Fibroblast of gingiva (primary cell): ENCODE measurements at places on chromosomes 7 and 10.

- DNase-seq: no peak
These were observed 17.5 kb downstream of the PWWP2B start for GRCh38 chr10:132414402-132415016.

- DNase-seq: no peak
These were observed 122.1 kb downstream of the EGFR start for GRCh38 chr7:55140941-55141278.

GRCh38 chr10:72567889-72568640 lies 57.8 kb downstream of the MICU1 start:
- no peak for DNase-seq

DNA sequence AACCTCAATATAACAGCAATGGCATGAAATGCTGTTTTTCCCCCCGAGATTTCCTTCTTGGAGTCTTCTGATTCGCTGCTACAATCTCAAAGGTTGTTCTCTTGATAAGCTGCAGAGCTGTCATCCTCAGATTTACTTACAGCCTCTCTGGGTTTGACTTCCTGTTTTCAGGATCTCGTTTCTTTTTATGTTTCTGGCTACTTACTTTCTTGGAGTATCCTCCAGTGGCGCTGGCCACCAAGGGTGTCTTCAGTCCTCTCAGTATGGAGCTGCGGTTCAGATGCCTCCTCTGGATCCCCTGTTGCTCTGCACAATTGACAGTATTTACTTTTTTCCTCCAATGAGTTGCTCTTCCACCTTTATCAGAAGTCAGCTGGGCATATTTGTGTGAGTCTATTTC lies 152.0 kb upstream of the TMEM72 start:
- no peak for DNase-seq

GRCh38 chr10:52701647-52702046 lies 70.9 kb downstream of the MBL2 start:
- peak; percentile 9 for DNase-seq

GRCh38 chr10:75399461-75400162 lies 2.0 kb downstream of the ZNF503 start:
- peak; percentile 75 for DNase-seq

- peak; percentile 11 for DNase-seq
These were observed 675.5 kb downstream of the PARD3 start for GRCh38 chr10:34139559-34139958.

GRCh38 chr10:24468281-24468751 lies 255.4 kb downstream of the ARHGAP21 start:
- DNase-seq: no peak

DNA sequence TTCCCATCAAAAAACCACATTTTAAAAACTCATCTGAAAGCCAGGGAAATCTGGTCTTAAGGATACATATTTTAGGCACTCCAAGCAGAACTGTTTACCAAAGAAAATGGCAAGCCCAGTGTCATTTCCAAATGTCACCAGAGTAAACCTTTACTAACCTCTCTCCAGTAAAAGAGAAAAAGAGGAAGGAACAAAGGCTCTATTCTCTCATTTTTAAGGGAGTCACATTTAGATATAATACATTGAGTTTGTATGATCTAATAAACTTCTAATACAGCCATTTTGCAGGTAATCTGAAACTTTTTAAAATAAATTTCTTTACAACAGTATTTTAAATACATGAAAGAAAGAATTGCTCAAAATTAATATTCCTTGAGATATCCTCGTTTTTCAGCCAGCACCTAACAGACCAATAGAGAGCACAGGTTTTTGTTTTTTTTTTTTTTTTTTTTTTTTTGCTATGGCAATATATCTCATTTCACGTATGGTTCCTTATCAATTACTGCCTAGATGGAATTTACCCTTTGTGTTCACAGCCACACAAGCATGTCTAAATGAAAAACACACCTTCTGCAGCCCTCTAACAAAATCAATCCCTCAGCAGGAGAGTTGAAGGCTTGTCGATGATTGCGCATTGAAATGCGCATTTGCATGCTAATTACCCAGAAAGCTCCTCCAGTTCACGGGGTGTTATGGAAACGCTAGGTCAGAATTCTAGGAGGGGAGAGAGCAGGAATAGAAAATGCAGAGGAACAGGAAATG lies 39.8 kb upstream of the MSRB2 start:
- DNase-seq: no peak

DNA sequence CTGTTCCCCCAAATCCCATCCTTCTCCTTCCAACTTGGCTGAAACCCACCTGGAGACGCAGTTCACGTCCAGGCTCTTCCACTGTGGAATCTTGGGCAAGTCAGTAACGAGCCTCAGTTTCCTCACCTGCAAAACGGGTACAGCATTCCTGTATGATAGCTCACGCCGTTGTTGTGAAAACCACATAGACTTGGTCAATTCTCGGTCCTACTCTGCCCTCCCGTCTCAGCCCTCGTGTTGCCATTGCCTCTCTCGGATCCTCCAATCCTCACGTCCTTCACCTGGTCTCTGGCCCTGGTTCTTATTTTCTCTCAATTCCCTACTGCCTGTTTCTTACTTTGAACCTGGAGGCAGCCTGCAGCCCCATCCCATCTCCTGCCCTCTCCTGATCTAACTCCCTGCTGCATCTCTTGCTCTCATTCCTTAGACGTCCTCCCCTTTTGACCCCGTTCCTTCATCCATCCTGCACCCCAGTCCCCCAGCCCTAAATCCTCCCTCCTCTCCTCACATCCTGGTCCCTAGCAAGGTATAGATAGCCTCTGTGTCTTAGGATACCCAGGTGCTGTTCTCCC lies 2.0 kb upstream of the MUC12 start:
- no peak for DNase-seq

GRCh38 chr10:11048707-11049278 lies 31.1 kb downstream of the CELF2 start:
- DNase-seq: no peak

- DNase-seq: no peak
These were observed 1.4 kb downstream of the GIMAP5 start for GRCh38 chr7:150738591-150739001.

DNA sequence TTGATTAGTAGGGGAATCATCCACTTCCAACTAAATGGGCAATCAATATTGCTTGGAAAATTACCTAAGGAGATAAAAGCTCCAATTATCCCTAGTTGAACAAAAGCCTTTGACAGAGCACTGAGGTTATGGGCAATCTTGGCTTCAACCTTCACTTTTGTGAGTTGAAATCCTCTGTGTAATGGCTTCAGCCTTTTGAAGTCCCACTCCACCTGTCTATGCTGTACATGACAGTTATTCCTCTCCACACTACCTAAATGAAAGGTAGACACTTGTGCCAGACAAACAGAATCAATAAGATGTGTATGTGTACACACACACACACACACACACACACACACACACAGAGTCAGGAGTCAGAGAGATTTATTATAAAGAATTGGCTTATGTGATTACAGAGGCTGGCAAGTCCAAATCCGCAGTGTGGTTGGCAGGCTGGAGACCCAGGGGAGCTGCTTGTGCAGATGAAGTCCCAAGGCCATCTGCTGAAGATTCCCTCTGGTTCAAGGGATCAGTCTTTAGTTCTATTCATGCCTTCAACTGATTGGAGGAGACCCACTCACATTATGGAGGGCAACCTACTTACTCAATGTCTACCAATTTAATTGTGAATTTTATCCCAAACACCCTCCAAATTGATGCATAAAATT lies 164.8 kb upstream of the CDC14C start:
- no peak for DNase-seq

GRCh38 chr7:69845721-69846495 lies 247.6 kb downstream of the AUTS2 start:
- no peak for DNase-seq

- no peak for DNase-seq
These were observed 53.9 kb upstream of the RAB18 start for GRCh38 chr10:27450225-27450624.

DNA sequence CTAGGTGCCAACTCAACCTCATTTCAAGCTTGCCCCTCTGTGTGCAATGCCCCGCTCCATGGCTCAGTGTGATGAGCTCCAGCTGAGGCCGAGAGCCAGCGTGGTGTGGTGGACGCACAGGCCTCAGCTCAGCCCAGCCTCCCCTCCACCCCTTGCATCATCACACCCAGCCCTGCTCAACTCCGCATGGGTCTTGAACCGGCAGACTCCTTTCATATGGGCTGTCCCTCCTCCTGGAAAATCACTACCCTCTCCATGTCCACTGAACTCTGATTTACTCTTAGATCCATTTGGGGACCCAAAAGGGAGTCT lies 16.6 kb upstream of the SLC18A3 start:
- DNase-seq: no peak

DNA sequence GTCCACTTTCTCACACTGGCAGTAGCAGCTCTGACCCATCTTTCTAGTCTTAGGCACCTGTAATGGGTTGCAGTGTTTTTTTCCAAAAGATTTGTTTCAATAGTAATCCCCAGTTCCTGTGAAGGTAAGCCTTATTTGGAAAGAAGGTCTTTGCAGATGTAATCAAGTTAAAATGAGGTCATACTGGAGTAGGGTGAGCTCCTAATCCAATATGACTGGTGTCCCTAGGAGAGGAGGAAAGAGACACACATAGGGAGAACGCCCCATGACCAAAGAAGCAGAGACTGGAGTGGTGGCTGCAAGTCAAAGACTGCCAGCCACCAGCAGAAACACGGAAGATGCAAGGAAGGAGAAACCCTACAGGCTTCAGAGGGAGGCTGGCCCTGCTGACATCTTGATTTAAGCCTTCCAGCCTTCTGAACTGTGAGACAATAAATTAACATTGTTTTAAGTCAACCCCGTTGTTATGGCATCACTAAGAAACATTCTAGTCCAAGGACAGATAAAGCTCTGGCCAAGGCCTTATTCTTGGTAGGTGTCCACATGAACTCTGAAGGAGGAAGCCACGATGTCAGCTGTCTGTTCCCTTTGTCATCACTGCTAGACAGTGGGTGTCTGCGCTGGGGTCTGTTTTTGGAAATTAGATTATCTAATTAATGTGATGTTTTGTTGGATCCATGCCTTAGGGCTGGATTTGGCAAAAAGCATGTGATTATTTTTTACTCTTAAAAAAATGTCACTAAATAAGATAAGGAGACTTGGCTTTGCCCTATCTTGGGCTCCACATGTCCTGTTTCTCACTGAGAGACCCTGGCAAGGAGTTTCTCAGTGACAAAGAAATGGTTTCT lies 214.9 kb downstream of the KCNMA1 start:
- no peak for DNase-seq

- no peak for DNase-seq
These were observed 53.3 kb downstream of the DIP2C start for GRCh38 chr10:636016-636730.

DNA sequence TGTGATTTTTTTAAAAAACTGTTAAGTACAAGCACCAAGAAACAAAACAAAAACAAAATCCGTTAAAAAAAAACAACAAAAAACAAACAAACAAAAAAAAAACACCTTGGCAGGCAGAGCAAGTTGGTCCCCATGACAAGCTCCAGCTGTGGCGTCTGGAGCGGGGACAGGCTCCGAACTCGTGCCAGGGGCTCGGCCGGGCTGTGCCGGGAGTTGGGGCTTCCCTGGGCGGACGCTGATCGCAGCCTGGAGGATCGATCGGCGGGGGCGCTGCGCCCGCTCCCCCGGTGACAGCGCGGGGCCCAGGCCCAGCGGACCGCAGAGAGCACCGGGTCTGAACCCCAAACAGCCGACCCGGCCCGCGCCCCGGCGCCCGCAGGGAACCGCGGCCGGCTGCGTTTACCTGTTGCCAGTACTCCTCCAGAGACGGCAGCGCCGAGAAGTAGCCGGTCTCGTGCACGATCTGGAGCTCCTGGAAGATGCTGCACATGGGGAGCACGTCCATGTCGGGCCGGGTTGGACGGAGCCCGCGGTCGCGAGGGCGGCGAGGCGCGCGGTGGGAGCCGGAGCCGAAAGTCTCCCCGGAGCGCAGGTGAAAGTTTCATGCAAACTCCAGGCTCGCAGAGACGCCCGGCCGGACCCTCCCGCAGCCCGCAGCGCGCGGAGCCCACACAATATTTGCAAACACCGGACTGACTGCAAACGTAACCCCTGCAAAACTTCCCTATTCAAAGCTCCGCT lies at the start of gene KLF6:
TSS of gene KLF6 (minus strand) at position 700 of the 741 bp plus-strand sequence. CDS start at position 505, 195 bp downstream.
- peak; percentile 29 for DNase-seq

DNA sequence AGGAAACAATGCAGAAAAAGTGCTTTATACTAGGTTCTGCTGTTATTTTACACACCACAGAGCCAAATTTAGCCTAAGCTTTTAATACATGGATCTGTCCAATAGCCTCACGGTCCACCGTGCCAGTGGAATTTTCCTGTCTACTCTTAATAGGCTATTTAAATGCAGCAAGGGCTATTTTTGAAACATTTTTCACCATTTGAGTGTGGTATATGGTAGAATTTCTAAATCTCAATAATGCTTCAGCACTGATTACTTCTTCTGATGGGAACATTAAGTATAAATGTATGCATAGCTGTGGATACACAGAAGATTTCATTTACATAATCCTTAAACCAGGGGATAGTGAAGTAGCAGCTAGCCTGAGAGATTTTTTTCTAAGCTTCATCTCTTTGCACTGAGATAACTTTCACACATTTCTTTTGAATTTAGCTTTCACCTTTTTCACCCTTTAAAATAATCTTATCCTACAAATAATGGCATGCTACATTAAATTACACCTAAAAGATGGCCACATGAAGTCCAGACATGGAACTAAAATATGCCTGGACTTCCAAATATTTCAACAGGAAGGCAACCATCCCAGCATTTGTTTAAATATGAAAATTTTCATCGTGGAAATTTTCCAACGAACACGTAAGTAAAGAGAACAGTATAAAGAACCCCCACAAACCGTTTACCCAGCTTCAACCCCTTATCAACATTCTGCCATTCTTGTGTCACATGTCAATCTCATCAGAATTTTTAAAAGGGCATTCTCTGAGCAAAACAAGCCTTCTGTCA lies 45.4 kb downstream of the AMPH start:
- DNase-seq: no peak

- no peak for DNase-seq
These were observed 76.1 kb downstream of the PROSER2 start for GRCh38 chr10:11899067-11899876.

- no peak for DNase-seq
These were observed 217.9 kb upstream of the ZMIZ1 start for GRCh38 chr10:78850644-78851435.

DNA sequence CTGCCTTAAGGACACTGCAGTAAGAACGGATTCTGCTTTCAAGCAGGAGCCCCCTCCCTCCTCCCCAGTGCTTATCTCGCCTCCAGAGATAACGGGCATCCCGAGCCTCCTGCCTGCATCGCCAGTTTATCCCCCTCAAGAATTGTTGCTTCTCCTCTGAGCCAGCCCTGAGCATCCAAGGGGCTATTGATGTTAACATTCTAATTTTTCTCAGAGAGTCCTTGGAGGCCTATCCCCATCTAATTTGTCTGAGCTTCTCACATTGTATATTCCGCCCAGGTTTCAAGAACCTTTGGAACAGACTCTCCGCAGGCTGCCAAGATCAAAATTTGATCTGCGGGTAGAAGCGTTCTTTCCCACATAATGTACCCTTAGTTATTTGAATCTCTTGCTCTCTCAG lies 180.0 kb downstream of the GFRA1 start:
- DNase-seq: no peak

- DNase-seq: peak; percentile 56
These were observed 2.6 kb downstream of the STK31 start for GRCh38 chr7:23712368-23713284.

- no peak for DNase-seq
These were observed 157.0 kb upstream of the NEBL start for GRCh38 chr10:21053953-21054690.
